Calu3 (cell line): ENCODE measurements at places on chromosomes 7 and 10. TPM values are rescaled to one million over a fixed set of nuclear protein-coding genes. Genes with fewer than 3 reads are reported as not detected.

DNA sequence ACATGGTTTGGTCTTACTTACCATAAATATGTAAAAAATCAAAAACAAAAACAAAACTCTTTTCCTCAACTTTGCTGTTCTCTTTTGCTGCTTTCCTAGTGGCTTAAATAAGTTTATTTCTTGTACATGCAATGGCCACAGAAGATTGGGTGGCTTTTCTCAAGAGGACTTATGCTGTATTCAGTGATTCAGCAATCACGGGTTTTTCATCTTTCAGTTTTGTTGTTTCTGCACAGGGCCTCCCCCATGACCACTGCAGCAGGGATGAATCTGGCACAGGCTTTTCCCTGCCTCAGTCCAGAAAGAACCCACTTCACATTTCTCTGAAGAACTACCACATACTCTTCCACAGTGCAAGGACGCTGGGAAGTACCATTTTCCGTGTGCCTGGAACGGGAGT, 355.0 kb downstream of the RNLS start:
- H3K4me1 ChIP-seq: peaks cover 8% of the 10 kb centered on the region
- no peaks in the 10 kb centered on the region for H3K27me3 ChIP-seq
- H3K4me3 ChIP-seq: no peak overlapping the region

DNA sequence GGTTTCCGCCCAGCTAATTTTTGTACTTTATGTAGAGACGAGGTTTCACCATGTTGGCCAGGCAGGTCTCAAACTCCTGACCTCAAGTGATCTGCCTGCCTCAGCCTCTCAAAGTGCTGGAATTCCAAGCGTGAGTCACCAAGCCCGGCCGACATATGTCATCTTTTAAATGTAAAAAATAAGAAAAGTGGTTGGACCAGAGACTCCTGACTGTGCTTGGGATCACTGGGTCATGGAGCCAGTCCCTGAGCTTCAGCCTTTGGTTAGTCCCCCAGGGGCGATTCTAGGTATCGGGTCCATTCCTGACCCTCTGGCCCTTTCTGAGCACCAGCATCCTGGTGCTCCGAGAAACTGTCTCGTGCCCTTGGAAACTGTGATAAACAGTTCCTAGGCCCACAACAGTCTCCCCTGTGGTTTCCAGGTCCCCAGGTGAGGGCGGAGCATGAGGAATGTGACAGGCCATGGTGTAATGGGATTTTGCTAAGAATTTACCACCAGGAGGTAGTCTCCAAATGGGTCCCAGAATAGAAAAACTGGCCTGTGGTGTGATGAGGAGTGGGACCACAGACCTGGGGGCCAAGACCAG, 32.8 kb downstream of the UBTD1 start:
- H3K36me3 ChIP-seq: peaks cover 4% of the 10 kb centered on the region
- no peaks in the 10 kb centered on the region for H3K4me1 ChIP-seq
- no peak overlapping the region for H3K4me3 ChIP-seq
- no peaks in the 10 kb centered on the region for H3K27me3 ChIP-seq
- DNase-seq: no peak

DNA sequence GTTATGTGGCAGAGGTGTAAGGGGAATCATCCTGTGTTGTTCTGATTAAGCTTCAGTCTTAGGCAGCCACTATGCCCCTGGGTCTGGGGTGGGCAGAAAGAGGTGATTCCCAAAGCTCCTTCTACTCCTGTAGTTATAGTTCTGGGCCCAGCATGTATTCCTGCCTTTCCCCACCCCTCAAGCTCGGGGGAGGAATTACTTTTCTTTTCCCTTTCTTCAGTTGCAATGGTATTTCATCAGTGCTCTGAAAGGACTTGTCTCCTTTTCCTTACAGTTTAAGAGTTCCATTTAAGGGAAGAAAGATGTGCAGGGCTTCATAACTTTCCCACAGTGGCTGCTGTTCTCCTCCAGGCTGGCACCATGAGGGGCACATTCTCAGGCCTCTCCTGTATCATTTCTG, 94.2 kb downstream of the MTPAP start:
- H3K36me3 ChIP-seq: no peaks in the 10 kb centered on the region
- no peaks in the 10 kb centered on the region for H3K4me1 ChIP-seq
- no peaks in the 10 kb centered on the region for H3K27me3 ChIP-seq
- no peak overlapping the region for H3K27ac ChIP-seq
- H3K4me3 ChIP-seq: no peak overlapping the region

The VGF gene
- 0.14 and 0.81 TPM in 2 replicates for total RNA-seq

DNA sequence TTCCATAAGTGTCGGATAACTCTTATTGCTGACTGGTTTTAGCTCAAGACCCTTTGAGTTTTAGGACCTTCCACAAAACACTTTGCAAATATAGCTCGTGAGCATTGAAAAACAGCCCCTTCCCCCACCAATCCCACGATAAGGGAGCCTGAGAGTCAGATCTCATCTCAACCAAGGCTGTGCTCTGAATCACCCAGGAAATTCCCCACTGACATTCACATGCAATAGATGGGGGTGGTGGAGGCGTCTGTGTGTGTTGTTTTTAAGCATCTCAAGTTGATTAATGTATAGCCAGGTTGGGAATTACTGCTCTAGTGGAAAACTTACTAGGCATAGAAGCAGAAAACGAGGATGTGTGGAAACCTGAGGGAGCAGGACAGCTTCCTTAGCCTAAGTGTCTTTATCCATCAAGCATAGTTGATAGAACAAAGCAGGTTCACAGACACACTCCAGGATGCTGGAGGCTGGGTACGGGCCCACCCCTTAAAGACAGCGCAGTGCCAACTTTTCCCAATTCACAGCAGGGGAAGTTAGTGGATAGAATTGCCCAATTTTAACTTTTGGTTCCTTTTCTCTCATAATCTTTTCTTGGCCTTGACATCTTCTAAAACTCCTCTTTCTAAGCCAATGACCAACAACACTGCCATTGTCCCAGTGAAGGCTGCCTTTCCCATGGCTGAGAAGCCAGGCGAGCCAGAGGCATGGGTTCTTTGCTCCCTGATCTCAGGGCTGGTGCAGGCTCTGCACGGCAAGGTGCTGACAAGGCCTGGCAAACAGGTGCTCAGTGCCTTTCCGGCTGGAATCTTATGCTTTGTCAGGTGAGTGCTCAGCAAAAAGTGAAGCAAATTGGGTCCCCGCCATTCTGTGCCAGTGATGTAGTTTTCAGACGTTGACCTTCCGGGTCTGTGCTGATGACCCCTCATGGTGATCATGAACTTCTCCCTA, 98.5 kb upstream of the INSIG1 start:
- peaks cover 4% of the 10 kb centered on the region for H3K36me3 ChIP-seq
- DNase-seq: no peak
- H3K27me3 ChIP-seq: no peaks in the 10 kb centered on the region
- peaks cover 32% of the 10 kb centered on the region for H3K4me1 ChIP-seq

- H3K4me1 ChIP-seq: no peaks in the 10 kb centered on the region
- no peaks in the 10 kb centered on the region for H3K36me3 ChIP-seq
- H3K27me3 ChIP-seq: no peaks in the 10 kb centered on the region
- no peak for DNase-seq
- no peak overlapping the region for H3K4me3 ChIP-seq
- no peak overlapping the region for H3K27ac ChIP-seq
Observed at GRCh38 chr10:101710059-101710695, 15.2 kb upstream of the FBXW4 start.

The LMTK2 gene
- total RNA-seq: 28.6 and 29.9 TPM in 2 replicates

GRCh38 chr7:17532861-17533404, 234.5 kb downstream of the AHR start:
- H3K4me3 ChIP-seq: peak overlapping the region; percentile 5
- peaks cover 8% of the 10 kb centered on the region for H3K36me3 ChIP-seq
- DNase-seq: peak; percentile 73
- H3K4me1 ChIP-seq: peaks cover 46% of the 10 kb centered on the region
- peak overlapping the region; percentile 86 for H3K27ac ChIP-seq
- H3K27me3 ChIP-seq: no peaks in the 10 kb centered on the region

The METTL2B gene
- total RNA-seq: 29.7 and 30.0 TPM in 2 replicates

The TCAF1 gene
- 26.7 and 27.1 TPM in 2 replicates for total RNA-seq

The C7orf33 gene
- not detected in 2 replicates for total RNA-seq

GRCh38 chr10:129343141-129343540, 123.9 kb upstream of the MGMT start:
- no peak overlapping the region for H3K4me3 ChIP-seq
- H3K27me3 ChIP-seq: no peaks in the 10 kb centered on the region
- H3K36me3 ChIP-seq: no peaks in the 10 kb centered on the region
- no peak for DNase-seq
- H3K27ac ChIP-seq: no peak overlapping the region
- H3K4me1 ChIP-seq: no peaks in the 10 kb centered on the region

GRCh38 chr10:86688398-86688921, 20.1 kb downstream of the LDB3 start:
- no peaks in the 10 kb centered on the region for H3K4me1 ChIP-seq
- no peaks in the 10 kb centered on the region for H3K36me3 ChIP-seq

DNA sequence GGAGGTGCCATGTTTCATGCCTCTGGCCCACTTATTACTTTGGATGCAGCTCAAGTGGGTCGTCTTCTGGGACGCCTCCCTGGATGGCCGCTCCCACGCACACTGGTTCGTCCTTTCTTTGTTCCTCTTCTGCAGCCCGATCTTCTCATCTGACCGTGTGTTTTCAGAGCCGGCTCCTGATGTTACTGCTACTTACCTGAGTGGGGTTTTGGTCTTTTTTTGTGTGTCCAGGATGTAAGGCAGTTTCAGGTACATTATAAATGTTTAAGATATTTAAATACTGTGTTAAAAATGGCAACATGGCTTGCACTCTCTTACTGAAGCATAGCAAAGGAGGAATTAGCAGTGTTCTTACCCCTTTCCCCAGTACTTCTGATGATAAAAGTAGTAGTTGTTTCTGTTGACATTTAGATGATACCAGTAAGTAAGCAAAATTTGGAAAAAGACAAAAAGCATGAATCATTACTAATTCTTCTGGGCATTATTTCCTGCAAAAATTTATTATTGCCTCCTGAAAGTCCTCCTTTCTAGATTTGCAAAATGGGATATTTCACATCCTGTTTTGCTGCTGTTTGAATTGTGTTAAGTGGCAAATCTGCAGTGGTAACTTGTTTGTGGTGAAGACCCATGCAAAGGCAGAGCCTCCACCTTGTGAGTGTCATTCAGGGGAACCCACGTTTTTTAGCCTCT, 59.4 kb downstream of the SHH start:
- no peak for DNase-seq
- H3K4me1 ChIP-seq: peaks cover 16% of the 10 kb centered on the region
- H3K27ac ChIP-seq: no peak overlapping the region
- no peaks in the 10 kb centered on the region for H3K27me3 ChIP-seq
- H3K36me3 ChIP-seq: peaks cover 17% of the 10 kb centered on the region
- no peak overlapping the region for H3K4me3 ChIP-seq

DNA sequence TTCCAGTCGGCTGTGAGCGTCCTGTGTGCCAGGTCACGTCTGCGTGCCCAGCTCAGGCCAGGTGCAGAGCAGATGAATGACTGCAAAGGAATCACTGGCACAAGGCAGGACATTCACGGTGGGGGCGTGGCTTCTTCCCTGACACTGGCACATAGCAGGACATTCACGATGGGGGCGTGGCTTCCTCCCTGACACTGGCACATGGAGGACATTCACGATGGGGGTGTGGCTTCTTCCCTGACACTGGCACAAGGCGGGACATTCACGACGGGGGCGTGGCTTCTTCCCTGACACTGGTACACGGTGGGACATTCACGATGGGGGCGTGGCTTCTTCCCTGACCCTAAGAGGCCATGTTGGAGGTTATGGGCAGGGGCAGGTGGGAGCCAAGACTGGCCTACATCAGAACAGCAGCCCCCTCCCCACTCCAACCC, 64.3 kb downstream of the MYL10 start:
- H3K4me1 ChIP-seq: no peaks in the 10 kb centered on the region
- peak; percentile 54 for DNase-seq
- peaks cover 75% of the 10 kb centered on the region for H3K27me3 ChIP-seq
- H3K27ac ChIP-seq: no peak overlapping the region
- H3K36me3 ChIP-seq: peaks cover 5% of the 10 kb centered on the region

The FEZF1 gene
- 0.22 TPM in 1 of 2 replicates, not detected in the other for total RNA-seq

The SMO gene
- total RNA-seq: 2.1 and 3.6 TPM in 2 replicates

GRCh38 chr7:155138204-155138603, 68.1 kb downstream of the HTR5A start:
- no peak for DNase-seq
- no peaks in the 10 kb centered on the region for H3K36me3 ChIP-seq
- peaks cover 42% of the 10 kb centered on the region for H3K27me3 ChIP-seq
- no peaks in the 10 kb centered on the region for H3K4me1 ChIP-seq
- H3K4me3 ChIP-seq: no peak overlapping the region

The TSPAN12 gene
- total RNA-seq: 14.6 and 18.5 TPM in 2 replicates

- H3K36me3 ChIP-seq: no peaks in the 10 kb centered on the region
- peaks cover 10% of the 10 kb centered on the region for H3K4me1 ChIP-seq
- no peaks in the 10 kb centered on the region for H3K27me3 ChIP-seq
- no peak overlapping the region for H3K4me3 ChIP-seq
- H3K27ac ChIP-seq: peak overlapping the region; percentile 16
Observed at GRCh38 chr7:93799750-93800357, 90.7 kb downstream of the TFPI2 start.

- peaks cover 54% of the 10 kb centered on the region for H3K4me1 ChIP-seq
- DNase-seq: no peak
- H3K4me3 ChIP-seq: no peak overlapping the region
- H3K36me3 ChIP-seq: peaks cover 52% of the 10 kb centered on the region
Observed at GRCh38 chr7:121372376-121373010, 23.6 kb downstream of the FAM3C start.

- H3K4me1 ChIP-seq: peaks cover 12% of the 10 kb centered on the region
- H3K27me3 ChIP-seq: no peaks in the 10 kb centered on the region
- no peak overlapping the region for H3K4me3 ChIP-seq
- no peak overlapping the region for H3K27ac ChIP-seq
- no peaks in the 10 kb centered on the region for H3K36me3 ChIP-seq
Observed at GRCh38 chr10:110052916-110053315, 45.1 kb downstream of the ADD3 start.
